Activated naive CD4-positive, alpha-beta T cell (primary cell): ENCODE measurements at places on chromosomes 12 and 14.

- DNase-seq, result no peak
Measured at GRCh38 chr14:72634691-72635616, 258.9 kb downstream of the DPF3 start.

GRCh38 chr12:22856178-22856577, 231.2 kb downstream of the ETNK1 start:
- DNase-seq, result no peak

DNA sequence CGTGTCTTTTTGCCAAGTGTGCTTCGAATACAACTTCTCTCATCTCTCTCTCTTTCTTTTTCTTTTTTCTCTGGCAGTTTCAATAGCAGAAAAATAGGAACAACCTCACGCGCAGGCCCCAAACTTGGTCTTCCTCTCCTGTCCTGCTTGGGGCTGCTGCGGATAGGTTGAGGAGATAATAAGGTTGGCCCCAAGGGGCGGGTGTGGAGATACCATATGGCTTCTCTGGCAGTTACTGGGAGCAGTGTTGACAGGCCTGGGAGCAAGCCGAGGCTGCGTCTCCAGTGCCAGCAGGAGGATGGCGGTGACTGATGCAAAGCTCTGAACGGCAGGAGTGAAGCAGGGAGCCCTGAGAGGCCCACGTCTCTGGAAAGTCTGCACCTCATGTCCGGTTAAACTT, 89.5 kb upstream of the MANSC4 start:
- no peak for DNase-seq

GRCh38 chr14:76887191-76887590, 61.0 kb downstream of the LRRC74A start:
- no peak for DNase-seq

- DNase-seq, result no peak
Measured at GRCh38 chr14:32313844-32314376, 15.2 kb upstream of the AKAP6 start.

GRCh38 chr12:130162745-130163460, 639 bp downstream of the FZD10 start:
- DNase-seq, result no peak

- no peak for DNase-seq
Measured at GRCh38 chr12:60842181-60842580, 1246.4 kb downstream of the SLC16A7 start.

DNA sequence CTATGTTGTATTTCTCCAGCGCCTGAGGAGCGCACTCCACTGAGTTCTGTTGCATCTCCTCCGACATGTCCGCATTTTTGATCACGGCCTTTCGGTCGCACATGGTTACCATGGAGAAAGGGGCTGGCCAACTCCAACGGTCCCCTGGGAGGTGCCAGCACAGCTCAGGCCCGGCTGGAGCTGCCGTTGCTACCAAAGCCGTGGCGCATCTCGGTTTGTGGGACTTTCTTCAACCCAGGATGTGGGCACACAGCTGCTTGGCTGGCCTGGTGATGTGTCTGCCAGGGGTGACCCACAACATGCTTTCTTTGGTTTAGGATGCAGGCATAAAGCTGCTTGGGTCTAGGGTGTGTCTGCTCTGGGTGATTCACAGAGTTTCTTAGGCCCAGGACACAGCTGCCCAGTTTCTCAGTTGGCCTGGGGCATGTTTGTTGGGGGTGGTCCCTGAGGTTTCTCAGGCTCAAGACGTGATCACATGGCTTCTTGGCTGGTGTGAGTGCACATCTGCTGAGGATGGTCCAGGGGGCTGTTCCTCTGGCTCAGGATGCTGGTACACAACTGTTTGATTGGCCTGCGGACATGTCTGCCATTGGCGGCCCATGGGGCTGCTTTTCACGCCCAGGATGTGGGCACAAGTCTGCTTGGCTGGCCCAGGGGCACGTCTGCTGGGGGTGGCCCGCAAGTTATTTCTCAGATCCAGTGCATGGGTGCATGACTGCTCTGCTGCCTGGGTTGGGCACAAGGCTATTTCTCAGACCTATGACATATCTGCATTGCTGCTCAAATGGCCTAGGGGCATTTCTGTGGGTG, 25.9 kb upstream of the GTF2A1 start:
- no peak for DNase-seq

DNA sequence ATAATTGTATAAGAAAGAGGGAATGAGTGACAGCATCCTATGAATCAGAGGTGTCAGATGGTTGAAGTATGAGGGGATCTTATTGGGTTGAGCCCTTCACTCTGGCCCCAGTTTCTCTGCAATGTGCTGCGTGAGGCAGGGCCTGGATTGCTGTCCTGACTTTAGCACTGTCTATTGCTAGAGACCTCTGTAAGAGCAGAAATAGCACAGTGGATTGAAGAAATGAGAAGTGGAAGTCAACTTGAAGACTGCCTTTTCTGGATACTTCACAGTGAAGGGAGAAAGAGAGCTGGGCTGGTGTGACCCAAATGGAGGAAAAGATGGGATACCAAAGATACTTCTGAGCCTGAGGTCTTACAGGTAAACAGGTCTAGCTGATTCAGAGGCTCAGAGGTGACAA, 5.8 kb downstream of the ASCL4 start:
- DNase-seq, result no peak

DNA sequence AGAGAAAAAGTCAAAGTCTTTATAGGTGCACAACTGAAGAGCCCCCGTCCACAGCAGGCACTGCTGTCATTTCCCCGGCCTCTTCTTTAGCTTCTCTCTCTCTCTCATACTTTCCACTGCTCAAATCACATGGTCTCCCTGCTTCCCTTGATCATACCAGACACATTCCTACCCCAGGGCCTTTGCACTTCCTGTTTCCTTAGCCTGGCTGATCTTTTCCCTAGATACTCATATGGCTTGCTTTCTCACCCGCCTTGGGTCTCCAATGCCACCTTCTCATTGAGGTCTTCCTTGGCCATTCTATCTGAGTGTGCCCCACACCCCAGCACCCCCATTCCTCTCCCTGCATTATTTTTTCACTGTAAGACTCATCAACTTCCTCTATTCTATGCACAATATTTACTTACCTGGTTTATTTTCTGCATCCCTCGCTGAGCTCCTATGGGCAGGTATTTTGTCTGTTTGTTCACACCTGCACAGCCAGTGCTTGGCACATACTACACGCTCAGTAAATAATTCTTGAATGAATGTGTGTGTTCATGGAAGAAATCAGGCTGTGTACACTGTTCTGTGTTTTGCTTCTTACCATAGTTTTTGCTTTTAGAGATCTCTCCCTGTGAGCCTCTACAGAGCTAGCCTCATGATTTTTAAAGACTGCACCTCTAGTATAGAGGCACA, 31.9 kb downstream of the SERPINA1 start:
- DNase-seq, result no peak

DNA sequence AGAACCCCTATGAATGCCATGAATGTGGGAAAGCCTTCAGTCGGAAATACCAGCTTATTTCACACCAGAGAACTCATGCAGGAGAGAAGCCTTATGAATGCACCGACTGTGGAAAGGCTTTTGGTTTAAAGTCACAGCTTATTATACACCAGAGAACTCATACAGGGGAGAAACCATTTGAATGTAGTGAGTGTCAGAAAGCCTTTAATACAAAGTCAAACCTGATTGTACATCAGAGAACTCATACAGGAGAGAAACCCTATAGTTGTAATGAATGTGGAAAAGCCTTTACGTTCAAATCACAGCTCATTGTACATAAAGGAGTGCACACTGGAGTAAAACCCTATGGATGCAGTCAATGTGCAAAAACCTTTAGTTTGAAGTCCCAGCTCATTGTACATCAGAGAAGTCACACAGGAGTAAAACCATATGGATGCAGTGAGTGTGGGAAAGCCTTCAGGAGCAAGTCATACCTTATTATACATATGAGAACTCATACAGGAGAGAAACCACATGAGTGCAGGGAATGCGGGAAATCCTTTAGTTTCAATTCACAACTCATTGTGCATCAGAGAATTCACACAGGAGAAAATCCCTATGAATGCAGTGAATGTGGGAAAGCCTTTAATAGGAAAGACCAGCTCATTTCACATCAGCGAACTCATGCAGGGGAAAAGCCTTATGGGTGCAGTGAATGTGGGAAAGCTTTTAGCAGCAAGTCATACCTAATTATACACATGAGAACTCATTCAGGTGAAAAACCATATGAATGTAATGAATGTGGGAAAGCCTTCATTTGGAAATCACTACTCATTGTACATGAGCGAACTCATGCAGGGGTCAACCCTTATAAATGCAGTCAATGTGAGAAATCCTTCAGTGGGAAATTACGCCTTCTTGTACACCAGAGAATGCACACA, 22.3 kb downstream of the ZNF268 start:
- no peak for DNase-seq

GRCh38 chr14:84465880-84466279, 1064.1 kb upstream of the FLRT2 start:
- no peak for DNase-seq

DNA sequence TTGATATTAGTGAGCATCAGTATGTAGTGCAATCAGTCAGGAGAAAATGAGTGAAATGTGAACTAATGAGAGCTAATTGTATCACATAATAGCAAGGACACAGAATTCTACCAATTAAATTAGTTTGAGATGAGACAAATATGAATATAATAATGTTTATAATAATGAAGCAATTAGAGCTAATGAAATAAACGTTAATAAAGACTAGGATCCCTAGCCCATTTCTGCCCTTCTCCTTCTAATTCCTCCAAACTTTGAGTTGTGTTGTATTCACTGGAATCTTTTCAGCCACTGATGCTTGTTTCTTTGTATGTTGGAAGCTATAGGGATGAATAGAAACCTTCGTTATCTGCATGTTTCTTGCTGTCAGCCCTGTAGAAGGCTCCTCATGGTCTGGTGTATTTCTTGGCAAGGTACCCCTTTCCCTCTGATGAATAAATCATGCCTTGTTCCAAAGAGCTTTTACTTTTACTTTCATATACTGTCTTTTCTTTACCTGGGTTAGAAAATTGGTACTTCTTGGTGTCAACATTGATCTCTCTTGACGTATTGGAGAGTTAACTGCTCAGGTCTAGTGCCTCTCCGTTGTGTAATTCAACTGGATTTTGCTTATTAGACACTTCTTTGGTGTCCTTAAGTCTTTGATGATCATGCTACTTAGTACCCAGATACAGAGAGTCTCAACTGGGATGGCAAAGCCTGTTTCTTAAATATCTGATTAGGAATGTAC, 154.8 kb downstream of the PTCSC3 start:
- no peak for DNase-seq

GRCh38 chr14:99548871-99549515, 55.0 kb downstream of the CCDC85C start:
- DNase-seq, result no peak

- no peak for DNase-seq
Measured at GRCh38 chr14:100424504-100425428, 101.6 kb downstream of the SLC25A47 start.

DNA sequence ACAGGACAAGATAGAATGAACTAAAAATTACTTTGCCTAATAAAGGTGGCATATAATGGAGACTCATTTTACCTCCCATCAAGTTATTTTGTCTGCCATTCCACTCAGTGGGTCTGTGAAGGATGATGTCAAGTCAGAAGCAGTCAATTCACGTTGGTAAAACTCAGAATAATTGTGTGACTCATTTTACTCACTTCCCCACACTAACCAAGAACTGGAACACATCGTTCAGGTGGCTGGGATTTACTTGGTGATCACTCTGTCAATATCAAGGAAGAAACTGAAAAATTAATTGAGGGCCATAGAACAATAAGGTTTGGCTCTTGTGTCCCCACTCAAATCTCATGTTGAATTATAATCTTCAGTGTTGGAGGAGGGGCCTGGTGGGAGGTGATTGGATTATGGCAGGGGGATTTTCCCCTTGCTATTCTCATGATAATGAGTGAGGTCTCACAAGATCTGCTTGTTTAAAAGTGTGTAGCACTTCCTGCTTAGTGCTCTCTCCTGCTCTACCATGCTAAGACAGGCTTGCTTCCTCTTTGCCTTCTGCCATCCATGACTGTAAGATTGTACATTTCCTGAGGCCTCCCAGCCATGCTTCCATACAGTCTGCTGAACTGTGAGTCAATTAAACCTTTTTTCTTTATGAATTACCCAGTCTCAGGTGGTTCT, 35.7 kb upstream of the GTF2A1 start:
- DNase-seq, result no peak

DNA sequence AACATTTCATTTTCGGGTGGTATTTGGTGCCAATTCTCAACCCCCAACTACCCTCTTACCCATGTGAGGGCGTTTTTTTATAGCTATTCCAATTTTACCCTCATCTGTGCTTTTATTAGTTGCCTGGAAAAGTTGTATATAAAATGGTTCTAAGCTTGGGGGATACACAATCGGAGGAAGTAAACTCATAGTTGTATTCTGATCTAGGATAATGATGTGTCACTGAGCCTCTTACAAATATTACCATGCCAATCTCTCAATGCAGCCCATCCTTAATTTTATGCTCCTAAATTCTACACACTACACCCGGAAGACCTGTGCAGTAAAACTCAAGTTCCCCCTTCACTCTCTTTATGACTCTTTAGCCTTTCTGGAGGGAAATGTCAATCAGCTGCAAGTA, 1206.5 kb upstream of the FLRT2 start:
- no peak for DNase-seq

- no peak for DNase-seq
Measured at GRCh38 chr14:81427348-81428058, 27.4 kb upstream of the STON2 start.

DNA sequence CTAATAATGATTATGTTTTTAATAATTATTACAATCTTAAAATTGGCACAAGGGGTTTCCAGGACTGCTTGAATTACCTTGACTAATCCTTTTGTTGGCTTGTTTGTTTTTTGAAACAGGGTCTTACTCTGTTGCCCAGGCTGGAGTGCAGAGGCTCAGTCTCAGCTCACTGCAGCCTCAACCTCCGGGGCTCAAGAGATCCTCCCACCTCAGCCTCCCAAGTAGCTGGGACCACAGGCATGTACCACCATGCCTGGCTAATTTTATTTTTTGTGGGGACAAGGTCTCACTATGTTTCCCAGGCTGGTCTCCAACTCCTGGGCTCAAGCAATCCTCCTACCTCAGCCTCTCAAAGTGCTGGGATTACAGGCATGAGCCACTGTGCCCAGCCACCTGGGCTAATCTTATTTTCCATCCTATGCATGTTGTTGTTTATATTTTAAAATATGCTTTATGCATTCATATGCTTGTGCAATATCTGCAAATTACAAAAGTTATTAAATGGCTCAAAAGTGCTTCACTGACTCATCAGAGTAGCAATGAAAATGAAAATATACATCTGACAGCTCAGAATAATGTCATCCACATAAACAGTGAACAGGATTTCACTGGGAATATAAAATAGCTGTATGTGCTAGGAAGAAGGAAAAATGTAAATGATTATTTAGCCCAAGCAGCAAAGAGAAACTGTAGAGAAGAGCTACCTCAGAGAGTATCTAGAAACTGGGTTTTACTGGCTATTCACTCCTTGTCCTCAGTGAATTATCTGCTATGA, 24.8 kb upstream of the PLEKHG6 start:
- no peak for DNase-seq

- no peak for DNase-seq
Measured at GRCh38 chr12:34233618-34234017, 211.3 kb downstream of the ALG10 start.

DNA sequence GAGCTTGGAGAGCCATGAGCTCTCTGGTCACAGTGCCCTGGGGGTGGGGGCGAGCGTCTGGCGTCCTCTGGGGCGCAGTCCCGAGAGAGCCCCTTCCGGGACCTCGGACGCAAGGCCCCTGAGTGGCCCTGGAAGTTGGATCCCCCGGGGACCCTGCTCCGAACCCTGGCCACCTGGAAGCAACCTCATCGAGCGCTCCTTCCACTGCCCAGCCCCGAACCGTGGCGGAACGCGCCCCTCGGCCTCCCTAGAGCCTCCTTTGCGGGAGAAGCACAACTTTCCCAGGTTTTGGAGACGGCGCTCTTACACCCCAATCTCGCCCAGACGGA, 1.2 kb downstream of the NOS1 start:
- DNase-seq, result no peak

GRCh38 chr12:62247281-62248045, 12.7 kb upstream of the USP15 start:
- DNase-seq, result no peak
